ENCODE measurements at places on chromosomes 13 and 19.

DNA sequence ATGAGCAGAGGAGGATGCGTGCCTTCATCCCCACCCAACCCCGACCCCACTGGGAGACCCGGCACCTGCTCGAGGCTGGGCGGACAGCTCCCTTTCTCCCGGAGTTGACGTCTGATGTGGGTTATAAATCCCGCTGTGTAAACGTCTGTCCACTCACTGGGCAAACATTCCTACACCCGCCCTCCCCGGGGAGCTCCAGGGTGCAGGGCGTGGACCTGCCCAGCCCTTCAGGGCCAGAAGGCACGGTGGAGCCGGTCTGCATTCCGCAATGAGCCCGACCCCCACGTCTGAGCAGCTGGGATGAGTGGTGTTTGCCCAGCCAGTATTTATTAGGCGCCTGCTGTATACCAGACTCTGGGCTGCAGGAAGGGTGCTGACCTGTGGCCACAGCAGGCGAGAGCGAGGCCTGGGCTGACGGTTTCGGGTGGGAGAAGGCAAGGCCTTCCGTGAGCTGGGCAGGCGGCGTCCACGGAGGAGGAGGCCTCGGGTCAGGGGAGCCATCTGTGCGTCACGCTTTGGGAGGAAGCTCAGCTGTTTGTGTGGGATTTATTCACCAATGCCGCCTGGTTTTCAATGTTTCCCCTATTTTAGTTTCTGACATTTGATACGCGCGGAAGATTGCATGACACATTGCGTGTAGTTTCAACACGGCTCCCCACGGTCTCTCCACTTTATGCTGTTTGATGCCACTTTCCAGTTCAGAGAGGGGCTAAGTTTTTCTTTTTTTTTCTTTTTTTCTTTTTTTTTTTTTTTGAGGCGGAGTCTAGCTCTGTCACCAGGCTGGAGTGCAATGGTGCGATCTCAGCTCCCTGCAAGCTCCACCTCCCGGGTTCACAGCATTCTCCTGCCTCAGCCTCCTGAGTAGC, 2.0 kb downstream of the MISP start:
- no peak for DNase-seq

GRCh38 chr13:32804673-32805230, 211.5 kb upstream of the KL start:
- DNase-seq: no peak

DNA sequence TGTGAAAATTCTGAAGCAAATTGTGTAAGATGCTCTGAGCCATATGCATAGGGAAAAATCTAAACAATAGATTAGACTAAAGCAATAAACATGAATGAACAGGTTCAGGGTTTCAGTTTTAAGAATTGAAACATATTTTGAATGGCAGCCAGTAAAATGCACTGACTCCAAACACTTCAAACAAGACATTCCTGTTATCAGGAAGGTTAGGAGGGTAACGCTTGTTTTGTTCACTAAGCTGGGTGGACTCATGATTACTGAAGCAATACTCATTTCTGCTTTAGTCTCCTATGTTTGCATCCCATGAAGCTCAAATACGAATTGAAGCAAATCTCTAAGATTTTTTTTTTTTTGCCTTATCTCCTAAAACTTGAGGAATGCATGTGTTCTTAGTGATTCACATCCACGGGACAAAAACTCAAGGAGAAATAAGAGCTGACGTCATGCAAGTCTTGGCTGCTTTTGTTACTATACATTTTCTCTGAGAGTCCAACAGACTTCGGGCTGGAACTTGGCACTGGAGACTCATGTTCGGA, 29.1 kb upstream of the IGFL4 start:
- no peak for DNase-seq

DNA sequence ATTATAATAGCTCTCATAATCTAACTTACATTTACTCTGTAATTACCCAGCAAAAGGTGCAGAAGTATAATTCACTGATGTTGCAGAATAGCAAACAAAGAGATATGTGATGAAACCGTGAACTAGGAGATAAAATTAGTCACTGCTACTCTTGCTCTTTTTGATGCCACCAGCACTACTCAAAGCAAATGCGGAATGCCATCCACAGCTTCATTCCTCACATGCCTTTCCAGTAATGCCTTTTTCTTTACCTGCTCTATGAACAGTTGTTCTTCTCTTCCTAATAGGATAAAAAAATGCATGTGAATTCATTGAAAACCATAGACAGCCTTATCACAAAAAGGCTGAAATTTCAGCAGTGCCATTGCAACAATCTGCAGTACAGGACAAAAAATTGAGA, 1129.5 kb downstream of the DIAPH3 start:
- no peak for DNase-seq

GRCh38 chr13:36454987-36455386, 22.7 kb downstream of the CCNA1 start:
- no peak for DNase-seq

GRCh38 chr19:45477713-45478453, 10.1 kb downstream of the FOSB start:
- DNase-seq: no peak
